ENCODE measurements at places on chromosomes 16 and 17.
A peak's percentile ranks its signal among the peaks of the same experiment; 100 is the strongest.

GRCh38 chr17:40560592-40561293 lies 4.5 kb downstream of the CCR7 start:
- DNase-seq = peak; percentile 77

DNA sequence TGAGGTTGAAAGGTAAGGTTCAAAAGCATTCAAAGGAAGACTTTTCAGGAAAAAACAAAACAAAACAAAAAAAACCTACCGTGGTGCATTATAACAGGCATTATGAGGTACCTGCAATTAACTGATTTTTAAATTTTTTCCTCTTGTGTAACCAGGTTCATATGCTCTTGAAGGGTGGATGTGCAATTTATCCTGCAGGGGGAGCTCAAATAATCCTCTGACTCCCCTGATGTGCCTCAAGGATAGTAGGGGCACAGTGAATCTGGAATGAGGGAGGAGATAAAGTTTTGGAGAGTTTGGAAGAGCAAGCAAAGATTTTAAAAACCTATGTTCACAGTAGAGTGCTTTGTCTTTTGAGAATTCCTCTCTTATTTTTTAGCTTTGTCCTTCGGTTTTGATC lies 1349.4 kb downstream of the CDH8 start:
- DNase-seq = no peak

DNA sequence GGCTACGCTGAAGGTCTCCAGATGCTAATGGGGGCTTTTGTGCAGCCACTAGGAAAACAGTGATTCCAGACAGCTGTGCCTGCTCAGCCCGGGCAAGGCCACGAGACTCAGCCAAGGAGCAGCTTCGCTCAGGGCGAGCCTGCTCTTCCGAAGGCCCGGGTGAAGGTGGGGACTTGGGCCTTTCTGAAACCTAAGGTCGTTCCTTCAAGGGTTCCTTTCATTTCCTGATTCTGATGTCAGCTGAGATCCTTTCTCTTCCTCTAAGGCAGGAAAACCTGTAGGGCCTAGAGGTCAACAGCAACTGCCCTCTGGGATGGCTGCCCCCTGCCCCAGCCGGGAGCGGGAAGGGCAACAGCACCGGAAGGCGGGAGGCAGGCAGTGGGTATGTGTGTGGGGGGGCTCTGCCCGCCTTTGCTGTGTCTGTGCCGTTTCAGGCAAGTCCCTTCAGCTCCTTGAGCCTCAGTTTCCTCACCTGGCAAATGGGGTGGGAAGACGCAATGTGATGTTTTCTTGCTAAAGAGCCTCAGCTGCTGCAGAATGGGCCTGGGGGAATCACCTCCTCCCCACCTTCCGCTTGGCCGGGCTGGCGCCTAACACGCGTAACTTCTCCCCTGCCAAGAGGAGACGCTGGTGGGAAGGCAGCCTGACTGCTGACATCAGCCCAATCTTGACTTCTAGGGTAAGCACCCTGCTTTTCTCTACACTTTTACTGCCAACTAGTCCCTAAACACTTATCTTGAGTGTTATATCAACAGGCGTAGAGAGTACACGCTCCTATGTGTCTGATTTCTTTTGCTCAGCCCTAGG lies 32.8 kb downstream of the IRF8 start:
- no peak for DNase-seq

GRCh38 chr16:3998793-3999478 lies 117.3 kb downstream of the ADCY9 start:
- DNase-seq = peak; percentile 62

Data from amniotic epithelial cell (primary cell).